HCEC 1CT (cell line): ENCODE measurements at places on chromosomes 5 and 9.

- no peak for DNase-seq
These were observed 8.2 kb upstream of the RUFY1 start for GRCh38 chr5:179542170-179542569.

GRCh38 chr5:40499007-40499406 lies 180.7 kb upstream of the PTGER4 start:
- DNase-seq: no peak

GRCh38 chr5:1983401-1983800 lies 100.7 kb upstream of the IRX4 start:
- DNase-seq: no peak

- DNase-seq: no peak
These were observed 131.0 kb downstream of the NSG2 start for GRCh38 chr5:174176511-174176910.

- DNase-seq: no peak
These were observed 4.4 kb upstream of the NFIB start for GRCh38 chr9:14318361-14318760.

- DNase-seq: peak; percentile 85
These were observed 3.8 kb downstream of the NDST1 start for GRCh38 chr5:150511578-150512367.

- DNase-seq: peak; percentile 7
These were observed 61.1 kb upstream of the ARAP3 start for GRCh38 chr5:141742866-141743851.

GRCh38 chr5:107542831-107543231 lies 127.9 kb downstream of the EFNA5 start:
- peak; percentile 85 for DNase-seq

DNA sequence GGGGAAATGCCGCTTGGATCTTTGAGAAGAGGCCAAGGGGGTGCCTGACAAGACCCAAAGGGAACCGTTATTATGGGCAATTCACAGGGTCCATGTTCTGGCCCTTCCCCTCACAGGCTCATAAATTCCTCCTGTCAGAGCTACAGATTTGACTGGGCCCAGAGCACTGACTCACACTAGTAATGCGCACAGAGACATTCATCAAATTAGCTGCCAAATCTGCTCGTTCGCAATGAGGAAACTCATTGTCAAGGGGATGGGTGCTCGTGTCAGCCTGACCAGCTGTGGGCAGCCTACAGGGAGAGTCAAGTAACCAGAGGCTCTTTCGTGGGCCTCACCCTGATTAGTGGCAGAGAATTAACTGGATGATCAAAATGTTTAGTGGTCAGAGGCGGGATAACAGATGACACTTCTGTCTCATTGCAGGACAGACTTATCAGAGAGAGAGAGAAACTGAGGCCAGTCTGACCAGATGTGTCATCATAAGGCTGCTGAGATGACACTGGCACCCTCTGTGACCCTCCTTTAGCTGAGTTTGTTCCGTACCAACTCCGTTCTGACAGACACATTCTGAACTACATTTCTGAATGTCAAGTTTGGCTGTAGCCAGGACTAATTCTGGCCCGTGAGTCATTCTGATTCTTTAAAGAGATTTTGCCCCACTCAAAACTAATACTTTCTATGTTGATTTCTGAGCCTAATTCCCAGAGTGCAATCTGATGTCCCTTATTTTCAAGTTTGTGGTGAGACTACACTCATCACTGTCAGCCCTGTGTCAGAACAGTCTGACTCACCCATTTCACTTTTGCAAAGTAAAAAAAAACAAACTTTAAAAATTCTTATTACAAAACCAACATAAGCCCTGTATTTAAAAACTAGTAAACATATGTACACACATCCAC lies 377.1 kb downstream of the ACTL7B start:
- peak; percentile 96 for DNase-seq

DNA sequence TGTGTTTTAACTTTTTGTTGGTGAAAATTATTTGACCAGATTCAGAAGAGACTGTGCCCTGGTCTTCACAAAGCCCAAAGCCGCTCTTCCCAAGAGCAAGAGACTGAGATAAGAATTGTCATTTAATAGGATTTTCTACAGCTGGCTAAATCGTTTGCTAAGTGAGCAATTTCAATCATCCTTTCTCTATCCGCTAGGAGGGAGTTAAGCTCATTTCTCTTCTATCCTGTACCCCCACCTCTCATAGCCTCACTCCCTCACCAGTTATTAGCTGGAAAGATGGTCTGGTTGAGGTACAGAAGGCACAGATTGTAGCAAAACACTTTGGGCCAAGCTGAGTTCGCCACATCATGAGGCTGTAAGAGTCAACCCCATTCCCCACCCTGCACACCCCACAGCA lies 43.0 kb upstream of the SIL1 start:
- DNase-seq: no peak

DNA sequence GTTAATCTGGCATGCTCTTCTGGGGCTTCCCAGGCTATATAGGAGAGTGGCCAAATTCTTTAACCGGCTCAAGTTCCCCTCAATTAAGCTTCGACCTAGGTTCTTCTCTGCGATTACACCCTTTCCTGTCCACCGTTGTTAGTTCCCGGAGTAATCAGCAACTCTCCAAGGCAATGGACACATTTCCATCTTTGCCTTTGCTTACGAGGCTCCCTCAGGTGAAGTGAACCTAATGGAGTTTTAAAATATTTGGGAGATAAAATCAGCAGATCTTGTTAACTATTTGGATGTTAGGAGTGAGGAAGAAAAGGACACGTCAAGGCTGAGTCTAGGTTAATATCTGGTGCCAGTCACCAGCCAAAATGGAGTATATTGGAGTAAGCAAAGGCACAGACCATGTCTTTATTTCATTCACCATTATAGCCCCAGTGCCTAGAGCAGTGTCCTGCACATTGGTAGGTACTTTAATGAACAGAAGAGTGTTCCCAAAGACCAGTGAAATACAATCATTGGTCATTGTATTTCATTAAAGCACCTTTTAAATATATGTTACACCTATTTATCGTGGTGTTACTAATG lies 515 bp downstream of the UTP15 start:
- no peak for DNase-seq

- peak; percentile 7 for DNase-seq
These were observed 139.9 kb downstream of the PIP5K1B start for GRCh38 chr9:68844631-68845612.
